Activated naive CD4-positive, alpha-beta T cell treated with Interleukin-2 at 50 U/mL for 16 hours (primary cell): ENCODE measurements at places on chromosomes 2 and 18.

DNA sequence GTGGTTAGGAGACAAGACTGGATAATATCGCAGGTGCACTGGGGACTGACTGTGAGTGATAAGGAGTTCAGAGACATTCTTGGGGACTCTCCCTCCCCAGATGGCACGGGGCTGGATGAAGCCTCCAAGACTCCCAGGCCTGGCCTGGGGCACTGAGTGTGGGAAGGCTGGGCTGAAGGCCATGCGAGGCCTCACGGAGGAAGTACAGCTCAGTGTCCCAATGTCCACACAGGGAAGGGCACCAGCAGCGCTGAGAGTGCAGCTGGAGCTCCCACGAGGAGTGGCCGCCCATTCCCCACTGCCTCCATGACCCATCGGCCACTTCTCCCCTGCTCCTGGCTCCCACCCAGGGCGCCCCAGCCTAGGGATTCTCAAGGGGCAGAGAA, 6.5 kb downstream of the MFSD2B start:
- no peak for DNase-seq

DNA sequence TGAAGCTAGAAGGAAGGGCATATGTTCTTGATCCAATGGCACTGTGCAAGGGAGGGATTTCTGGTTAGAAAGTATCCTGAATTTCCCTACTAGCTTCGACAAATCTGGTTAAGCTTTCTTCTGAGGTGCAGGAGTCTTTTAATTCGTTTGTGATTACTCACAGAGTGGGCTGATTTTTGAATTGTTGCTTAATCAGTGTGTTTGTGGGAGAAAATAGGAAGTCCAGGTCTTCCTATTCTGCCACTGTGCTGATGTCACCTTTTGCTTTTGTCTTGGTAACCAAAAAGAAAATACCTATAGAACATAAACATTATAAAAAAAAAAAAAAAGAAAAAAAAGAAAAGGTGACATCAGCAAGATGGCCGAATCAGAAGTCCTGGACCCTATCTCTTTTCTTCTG, 1008.6 kb downstream of the TSN start:
- DNase-seq: no peak

- no peak for DNase-seq
These were observed 15.0 kb upstream of the CPS1 start for GRCh38 chr2:210541290-210541902.

- DNase-seq: no peak
These were observed 46.3 kb downstream of the COPS8 start for GRCh38 chr2:237131749-237132533.

GRCh38 chr2:66521291-66521922, 86.5 kb downstream of the MEIS1 start:
- DNase-seq: no peak

GRCh38 chr2:80030135-80030534, 274.4 kb downstream of the LRRTM1 start:
- no peak for DNase-seq

GRCh38 chr18:29874519-29875098, 1167.9 kb downstream of the DSC3 start:
- no peak for DNase-seq

- DNase-seq: no peak
These were observed 308.3 kb downstream of the TSN start for GRCh38 chr2:122063716-122064115.

DNA sequence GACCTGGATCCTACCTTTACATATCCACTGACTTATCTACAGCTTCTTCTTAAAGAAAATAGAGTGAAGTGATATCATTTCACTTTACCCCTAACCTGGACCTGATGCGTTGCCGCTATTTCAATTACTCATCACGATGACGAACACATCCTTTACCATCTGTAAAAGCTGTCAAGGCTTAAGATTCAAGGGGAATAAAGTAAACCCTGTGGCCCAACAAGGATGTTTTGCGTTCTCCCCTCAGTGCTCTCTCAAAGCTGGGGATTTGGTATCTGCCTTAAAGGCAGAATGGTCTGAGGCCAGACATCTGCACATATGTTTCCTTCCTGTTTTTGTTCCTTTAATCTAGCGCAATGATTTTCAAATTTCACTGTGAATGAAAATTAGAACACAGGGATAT, 100.1 kb upstream of the KLF7 start:
- no peak for DNase-seq

GRCh38 chr2:37366773-37367172, 22.3 kb downstream of the QPCT start:
- DNase-seq: peak; percentile 27

DNA sequence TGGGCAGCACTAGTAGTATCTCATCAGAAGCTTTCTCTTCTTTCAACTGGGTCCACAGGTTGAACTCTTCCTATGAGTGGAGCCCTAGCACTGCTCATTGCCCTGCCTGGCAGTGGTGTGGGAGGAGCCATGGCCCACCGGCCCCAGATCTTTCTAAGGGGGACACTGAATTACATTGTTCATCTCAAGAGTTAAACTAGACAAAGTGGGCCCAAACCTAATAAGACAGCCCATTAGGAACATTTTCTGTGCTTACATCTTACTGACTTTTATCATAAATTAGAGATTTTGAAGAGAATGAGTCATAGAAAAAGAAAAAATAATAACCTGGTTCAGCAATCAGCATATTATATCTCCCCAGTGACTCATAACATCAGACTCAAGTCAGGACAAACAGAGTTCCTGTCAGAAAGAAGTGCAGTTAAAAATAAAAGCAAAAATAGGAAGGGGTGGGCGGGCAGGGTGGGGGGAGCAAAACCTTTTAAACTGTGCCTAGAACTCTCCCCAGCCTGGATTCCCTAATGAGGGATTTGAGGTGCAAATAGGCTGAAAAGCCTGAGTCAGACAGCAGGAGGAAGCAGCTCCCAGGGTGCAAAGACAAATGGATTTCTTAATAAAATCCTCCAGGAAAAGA, 161.6 kb upstream of the TRIB2 start:
- DNase-seq: peak; percentile 59

- DNase-seq: peak; percentile 2
These were observed 128.5 kb downstream of the RAPGEF4 start for GRCh38 chr2:172864182-172864581.

DNA sequence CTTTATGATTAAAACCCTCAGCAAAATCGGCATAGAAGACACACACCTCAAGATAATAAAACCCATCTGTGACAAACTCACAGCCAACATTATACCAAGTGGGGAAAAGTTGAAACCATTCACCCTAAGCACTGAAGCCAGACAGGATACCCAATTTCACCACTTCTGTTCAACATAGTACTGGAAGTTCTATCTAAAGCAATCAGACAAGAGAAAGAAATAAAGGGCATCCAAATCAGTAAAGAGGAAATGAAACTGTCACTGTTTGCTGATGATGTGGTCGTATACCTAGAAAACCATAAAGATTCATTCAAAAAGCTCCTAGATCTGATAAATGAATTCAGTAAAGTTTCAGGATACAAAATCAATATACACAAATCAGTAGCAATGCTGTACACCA, 16.4 kb upstream of the RPRD1A start:
- DNase-seq: no peak

GRCh38 chr2:60934165-60934722, 52.9 kb downstream of the REL start:
- no peak for DNase-seq

- DNase-seq: no peak
These were observed 74.8 kb downstream of the CDK15 start for GRCh38 chr2:201880993-201881611.

DNA sequence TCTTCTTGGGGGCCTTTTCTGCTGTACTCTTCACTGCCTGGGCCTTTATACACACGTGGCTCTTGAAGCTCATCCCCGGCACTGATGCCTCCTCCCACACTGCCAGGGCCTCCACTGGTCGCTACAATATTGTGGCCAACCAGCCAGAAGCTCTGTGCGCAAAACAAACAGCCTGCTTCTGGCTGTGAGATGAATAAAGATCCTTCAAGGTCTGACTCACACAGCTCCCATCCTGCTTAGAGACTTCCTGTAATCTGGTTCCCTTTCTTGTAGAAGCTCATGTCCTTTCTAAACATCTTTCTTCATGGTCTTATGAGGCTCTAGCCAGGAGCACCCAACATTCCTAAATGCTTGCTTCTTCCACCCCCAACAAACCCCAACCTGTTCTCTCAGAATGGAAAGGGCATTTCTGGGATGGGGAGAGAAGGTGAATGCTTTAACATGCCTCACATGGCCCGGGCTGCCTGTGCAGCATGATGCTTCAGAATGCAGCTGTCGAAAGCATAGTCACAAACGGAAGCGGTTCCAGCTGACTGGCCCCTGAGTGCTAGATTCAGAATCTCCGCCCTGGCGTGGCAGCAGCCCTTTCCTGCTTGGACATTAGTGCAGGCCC, 24.6 kb downstream of the NRP2 start:
- DNase-seq: peak; percentile 26

DNA sequence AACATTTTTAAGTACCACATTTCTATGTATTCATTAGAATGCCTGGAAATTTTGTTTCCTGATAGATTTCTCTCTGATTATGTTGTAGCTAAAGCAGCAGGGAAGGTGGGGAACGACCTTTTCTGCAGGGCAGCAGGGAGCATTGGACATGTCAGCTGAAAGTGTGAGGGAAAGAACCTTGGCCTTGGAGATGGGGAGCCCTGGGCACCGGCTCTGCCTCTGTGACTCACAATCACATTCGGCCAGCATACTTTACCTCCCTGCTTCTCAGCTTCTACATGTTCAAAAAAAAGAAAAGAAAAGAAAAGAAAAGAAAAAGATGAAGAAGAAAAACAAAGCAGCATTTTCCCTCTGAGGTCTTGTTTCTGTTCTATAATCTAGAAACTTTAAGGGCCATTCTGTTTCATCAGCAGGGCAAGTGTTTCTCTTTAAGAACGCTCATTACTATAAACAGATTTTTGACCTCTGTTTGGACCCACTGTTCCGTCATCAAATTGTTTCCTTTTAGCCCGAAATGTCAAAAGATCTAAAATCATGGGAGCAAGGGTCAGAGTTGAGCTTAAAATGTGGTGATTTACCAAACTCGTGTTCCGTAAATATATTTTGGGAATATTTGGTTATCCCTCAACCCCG, 27.9 kb downstream of the SETBP1 start:
- DNase-seq: no peak

- DNase-seq: no peak
These were observed 120.2 kb upstream of the TMEFF2 start for GRCh38 chr2:192314800-192315481.

DNA sequence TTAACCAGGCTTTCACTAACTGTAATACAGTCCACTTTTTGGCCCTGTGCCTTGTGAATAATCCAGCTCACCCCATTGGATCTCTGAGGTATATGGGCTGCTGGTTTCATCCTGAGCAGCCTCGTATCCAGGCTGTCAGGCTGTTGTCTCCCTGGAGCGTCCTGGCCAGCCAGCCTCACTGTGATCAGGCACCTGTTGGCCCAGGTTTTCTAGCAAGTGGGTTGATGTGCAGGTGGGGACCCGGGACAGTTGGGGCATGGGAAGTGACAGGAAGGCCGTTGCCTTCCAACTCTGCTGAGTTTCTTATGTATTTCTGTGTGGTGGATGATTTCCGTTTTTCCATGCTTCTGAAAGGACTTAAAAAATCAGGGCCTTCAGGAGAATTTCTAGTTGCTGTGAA, 132.4 kb downstream of the ACOXL start:
- DNase-seq: no peak

- DNase-seq: no peak
These were observed 2.6 kb downstream of the UGT1A10 start for GRCh38 chr2:233638836-233639235.
